NCI-H1105 (cell line): ENCODE measurements at places on chromosomes 7 and 10.

- DNase-seq: no peak
These were observed 86.5 kb upstream of the KDM7A start for GRCh38 chr7:140263277-140263676.

DNA sequence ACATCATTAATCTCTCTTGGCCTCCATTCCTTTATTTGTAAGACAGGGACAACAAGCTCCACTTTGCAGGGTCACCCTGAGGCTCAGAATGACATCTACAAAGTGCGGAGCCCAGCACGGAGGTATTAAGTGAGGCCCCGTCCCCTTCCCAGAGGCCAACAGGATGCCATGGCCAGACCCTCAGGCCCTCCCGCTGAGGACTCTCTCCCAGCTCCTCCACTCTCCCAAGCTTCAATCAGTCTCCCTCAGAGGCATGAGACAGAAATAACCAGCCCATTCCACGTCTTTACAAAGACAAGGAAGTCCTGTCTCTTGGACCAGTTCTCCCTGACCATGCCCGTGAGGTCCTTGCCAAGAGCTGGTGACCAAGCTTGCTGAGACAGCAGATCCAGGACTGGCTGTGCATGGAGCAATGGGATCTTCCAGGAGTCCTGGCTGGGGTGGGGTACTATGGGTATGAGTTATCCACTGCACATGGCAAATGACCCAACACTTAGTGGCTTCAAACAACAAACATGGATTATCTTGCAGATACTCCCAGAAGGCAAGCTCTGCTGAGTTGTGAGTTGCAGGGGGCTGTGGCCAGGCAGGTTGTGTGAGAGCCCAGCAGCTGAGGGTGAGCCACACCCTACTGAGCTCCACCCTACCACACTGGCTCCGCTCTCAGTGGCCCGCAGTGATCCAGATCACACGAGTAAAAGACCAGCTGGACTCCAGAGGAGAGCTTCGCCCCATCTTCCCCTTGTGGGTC is 4.3 kb upstream of the PPIF start:
- DNase-seq: no peak

GRCh38 chr10:52965938-52966401 is 193.4 kb upstream of the MBL2 start:
- DNase-seq: no peak

DNA sequence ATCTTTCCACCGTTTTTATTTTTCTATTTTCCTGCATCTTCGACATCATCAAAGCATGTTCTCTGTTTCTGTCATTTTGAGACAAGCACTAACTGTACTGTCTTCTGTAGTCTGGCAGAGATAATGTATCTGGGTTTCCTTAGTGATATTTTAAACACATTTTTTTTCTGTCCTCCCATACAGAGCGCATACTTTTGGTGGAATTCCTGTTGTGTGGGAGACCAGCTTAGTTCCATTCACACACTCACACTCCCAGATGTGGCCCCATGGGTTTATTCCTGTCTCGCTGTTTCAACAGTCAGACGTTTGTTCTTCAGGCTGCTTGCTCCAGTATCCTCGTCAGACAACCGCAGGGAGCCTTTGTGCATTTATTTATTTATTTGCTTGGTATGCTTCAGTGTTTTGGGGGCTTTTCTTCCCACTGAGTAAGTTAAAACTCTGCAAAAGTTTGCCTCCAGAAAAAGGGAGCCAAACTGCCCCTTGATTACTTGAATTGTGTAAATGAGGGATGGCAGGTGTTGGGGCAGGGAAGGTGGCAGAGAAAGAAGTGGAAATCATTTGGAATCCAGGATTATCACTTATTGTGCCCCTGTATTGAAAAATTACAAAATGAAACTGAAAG is 456.8 kb upstream of the KLF6 start:
- DNase-seq: no peak

DNA sequence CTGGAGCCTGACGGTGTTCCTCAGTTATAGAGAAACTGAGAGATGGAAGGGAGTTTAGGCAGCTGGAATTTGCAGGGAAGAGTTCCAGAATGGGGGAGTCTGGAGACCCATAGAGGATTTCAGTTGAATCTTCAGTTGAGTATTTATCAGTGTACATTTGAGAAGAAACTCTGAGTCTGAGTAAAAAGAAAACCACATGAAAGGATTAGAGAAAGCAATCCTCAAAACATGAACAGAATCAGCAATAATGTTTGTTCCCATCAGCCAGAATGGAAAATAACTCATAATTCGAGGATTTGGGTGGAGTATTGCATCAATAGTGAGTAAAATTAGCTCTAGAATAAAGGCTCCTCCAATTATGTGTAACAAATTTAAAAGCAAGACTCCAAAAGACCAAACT is 130.0 kb upstream of the AHR start:
- DNase-seq: no peak

GRCh38 chr10:85606401-85606800 is 760.2 kb downstream of the GRID1 start:
- no peak for DNase-seq

DNA sequence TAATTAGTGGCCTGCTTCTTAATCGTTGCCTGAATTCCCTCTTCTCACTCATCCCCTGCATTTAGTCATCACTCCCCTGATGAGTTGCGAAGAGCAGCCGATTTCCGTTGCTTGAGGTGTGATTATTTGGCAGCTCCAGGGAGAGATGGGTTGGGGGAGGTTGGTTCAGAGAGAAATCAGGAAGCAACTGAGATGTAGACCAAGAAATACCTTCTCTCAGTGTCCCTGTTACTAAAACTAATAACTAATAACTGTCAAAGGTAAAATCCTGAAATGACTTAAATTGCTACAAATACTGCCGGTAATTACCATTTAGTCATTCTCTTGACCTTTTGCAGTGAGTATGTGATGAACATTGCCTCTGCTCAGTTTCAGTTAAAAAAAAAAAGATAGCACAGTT is 76.9 kb downstream of the ELMO1 start:
- no peak for DNase-seq

DNA sequence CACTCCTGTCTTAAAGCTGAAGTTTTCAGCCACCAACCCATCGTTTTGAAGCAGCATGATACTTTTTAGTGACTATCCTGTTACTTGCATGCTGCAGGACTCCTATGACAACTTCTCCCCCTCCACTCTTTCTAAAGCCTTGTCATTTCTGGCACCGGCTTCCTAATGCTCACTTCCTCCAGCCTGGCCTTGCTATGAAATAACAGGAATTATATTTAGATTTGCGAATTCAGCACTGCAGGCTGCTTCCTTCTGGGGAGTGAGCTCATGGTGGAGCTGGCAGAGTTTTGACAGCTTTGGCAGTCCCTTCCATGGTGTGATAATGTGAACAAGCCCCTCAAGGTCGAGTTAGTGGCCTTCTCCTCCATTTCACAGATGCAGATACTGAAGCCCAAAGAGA is 13.4 kb downstream of the BLNK start:
- DNase-seq: no peak

GRCh38 chr7:95766086-95766485 is 6.3 kb upstream of the DYNC1I1 start:
- no peak for DNase-seq

DNA sequence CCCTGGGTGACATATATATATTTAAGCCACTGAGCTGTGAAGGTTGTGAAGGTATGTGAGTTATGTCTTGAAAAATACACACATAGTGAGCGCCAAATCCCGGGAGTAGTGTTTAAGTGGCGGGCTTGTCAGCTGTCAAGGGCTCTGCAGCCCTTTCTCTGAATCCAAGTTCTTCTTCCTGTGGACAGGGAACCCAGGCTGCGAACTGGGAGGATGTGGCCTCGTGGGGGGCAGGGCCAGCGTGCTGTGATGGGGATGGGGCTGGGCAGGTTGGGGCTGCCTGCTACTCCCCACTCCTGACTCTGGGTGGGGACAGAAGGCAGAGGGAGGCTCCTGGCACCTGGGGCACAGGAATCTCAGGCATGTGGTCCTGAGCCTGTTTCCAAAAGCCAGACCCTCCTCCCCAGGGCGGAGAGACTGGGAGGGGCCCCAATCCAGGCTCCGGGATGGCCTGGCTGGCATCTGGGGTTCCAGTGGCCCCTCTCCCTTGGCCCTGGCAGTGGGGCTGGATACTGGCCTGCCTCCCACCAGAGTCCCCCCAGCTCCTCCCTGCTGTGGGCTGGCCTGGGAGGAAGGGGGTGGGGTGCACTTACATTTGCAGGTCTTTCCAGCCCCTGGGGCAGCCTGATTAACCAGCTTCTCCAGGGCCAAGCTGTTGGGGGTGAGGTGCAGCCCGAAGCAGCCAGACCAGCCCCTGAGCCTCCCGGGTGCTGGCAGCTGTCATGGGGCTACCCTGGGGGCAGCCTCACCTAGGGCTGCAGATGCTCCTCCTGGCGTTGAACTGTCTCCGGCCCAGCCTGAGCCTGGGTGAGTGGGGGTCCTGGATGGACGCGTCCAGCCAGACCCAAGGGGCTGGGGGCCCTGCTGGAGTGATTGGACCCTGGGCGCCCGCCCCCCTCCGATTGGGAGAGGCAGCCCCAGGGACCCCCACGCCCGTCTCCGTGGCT is at the start of gene UPK3B:
UPK3B (plus strand) TSS at position 622 of the 947 bp plus-strand sequence; CDS start at position 723, 101 bp downstream.
- DNase-seq: no peak

- DNase-seq: no peak
These were observed 97.2 kb downstream of the COL13A1 start for GRCh38 chr10:69898941-69899340.

GRCh38 chr7:27151931-27152815 is at the start of gene HOXA3:
TSS of gene HOXA3 (minus strand) at chr7:27152583. CDS start at chr7:27110640, 41,943 bp downstream.
- peak; percentile 19 for DNase-seq

DNA sequence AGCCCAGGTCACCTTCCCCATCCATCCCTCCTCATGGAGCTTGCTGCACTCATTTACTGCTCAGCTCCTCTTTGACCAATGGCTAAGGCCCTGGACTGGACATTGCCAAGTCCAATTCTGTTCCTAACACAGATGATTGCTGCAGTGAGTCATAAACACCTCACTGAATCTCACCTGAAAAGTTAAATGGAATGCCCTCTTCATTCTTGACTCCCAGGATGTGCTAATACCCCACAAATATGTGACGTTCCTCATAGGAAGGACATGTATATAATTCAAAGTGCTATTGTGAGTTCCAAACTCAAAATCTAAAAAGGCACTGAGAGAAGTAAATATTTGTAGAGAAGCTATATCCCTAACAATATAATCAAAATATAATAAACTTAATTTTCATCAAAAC is 73.5 kb upstream of the DLX6 start:
- no peak for DNase-seq

DNA sequence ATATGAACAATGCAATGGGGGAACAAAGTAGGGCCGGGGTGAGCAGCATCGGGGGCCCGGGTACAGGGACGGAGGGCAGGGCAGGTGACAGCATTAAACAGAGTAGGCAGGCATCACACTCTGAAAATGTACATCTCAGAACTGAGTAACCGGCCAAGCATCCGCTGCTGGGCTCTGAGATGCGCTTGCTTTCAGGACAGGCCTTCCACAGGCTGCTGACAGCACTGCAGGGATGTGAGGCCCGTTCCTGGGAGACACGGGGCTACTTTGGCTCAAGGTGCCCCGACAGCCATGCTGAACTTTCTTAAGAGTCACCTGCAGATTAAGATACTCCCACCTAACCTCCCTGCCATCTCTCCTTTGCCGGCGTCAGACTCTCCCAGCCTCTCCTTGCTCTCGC is 64.3 kb upstream of the FGFR2 start:
- no peak for DNase-seq

GRCh38 chr10:93452143-93452542 is 30.0 kb downstream of the MYOF start:
- no peak for DNase-seq
